ENCODE measurements at places on chromosomes 11 and 22. TPM values are rescaled to one million over a fixed set of nuclear protein-coding genes. Genes with fewer than 3 reads are reported as not detected.

DNA sequence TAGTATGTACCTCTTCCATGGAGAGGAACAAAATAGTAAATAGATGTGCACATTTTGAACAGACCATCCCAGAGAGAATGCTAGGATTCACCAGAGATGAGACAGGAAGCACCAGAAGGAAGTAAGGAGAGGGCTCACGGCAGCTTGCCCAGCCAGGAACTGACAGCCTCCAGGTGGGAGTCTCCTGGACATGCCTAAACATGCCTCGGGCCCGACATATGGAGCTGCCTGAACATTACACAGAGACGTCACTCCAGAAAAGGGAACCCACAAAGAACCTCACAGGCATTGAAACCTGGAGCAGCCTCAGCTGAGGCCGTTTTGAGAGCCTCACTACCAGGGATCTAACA lies 67.4 kb downstream of the BRD1 start:
- H3K36me3 ChIP-seq, result no peaks in the 10 kb centered on the region
- DNase-seq, result no peak
- H3K27me3 ChIP-seq, result no peaks in the 10 kb centered on the region

GRCh38 chr11:12797996-12798395 lies 123.8 kb downstream of the TEAD1 start:
- H3K4me3 ChIP-seq, result no peak overlapping the region
- H3K4me1 ChIP-seq, result no peaks in the 10 kb centered on the region
- H3K27me3 ChIP-seq, result peaks cover 57% of the 10 kb centered on the region
- no peak for DNase-seq
- H3K27ac ChIP-seq, result no peak overlapping the region

DNA sequence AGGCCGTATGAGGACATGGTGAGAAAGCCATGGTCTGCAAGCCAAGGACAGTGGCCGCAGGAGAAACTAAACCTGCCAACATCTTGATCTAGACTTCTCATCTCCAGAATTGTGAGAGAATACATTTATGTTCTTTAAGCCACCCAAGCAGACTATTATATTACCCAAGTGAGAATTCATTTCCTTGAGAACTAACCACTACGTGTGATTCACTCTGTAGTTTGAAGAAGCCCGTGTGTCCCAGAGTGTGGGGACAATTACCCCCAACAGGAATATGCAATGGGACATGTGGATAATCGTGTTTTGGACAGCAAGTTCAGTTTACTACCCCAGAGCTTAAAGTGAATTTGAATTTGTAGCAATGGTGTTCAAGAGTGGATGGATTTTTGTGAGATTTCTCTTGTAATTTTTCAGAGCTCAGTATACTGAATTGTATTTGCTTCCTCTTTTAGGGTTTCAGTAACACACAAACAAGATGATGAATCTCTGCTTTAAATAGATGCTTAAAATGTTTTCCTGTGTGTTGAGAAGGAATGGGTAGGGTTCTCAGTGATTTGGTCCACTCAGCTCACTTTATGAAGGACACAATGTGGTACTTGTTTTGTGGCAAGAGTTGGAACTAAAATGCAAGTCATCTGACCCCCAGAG lies 100.0 kb upstream of the ARHGAP20 start:
- no peak for DNase-seq
- H3K4me1 ChIP-seq, result no peaks in the 10 kb centered on the region
- no peaks in the 10 kb centered on the region for H3K36me3 ChIP-seq
- H3K27ac ChIP-seq, result no peak overlapping the region
- H3K27me3 ChIP-seq, result no peaks in the 10 kb centered on the region

Gene SMDT1
- 62.4 TPM for total RNA-seq
